Bronchus fibroblast of lung (primary cell): ENCODE measurements at places on chromosomes 2 and 18. TPM values are rescaled to one million over a fixed set of nuclear protein-coding genes. Genes with fewer than 3 reads are reported as not detected.

DYSF gene
- under 0.01 TPM in 1 of 2 replicates, not detected in the other for total RNA-seq

VWA3B gene
- not detected in 2 replicates for total RNA-seq

SRD5A2 gene
- not detected in 2 replicates for total RNA-seq

TMEFF2 gene
- 17.0 and 19.3 TPM in 2 replicates for total RNA-seq

IL36B gene
- total RNA-seq = not detected in 2 replicates

GAL3ST2 gene
- not detected in 2 replicates for total RNA-seq

TMEM131 gene
- total RNA-seq = 8.0 and 9.1 TPM in 2 replicates

CLEC4F gene
- total RNA-seq = not detected in 2 replicates

MPV17 gene
- total RNA-seq = 115 and 122 TPM in 2 replicates

EHD3 gene
- 22.7 and 22.9 TPM in 2 replicates for total RNA-seq

PLCD4 gene
- 0.67 and 0.89 TPM in 2 replicates for total RNA-seq

CDH7 gene
- not detected in 2 replicates for total RNA-seq

COLEC11 gene
- 0.50 and 0.59 TPM in 2 replicates for total RNA-seq

ARMC9 gene
- 12.3 and 13.5 TPM in 2 replicates for total RNA-seq

TCF23 gene
- total RNA-seq = not detected in 2 replicates

RHOB gene
- total RNA-seq = 130 and 145 TPM in 2 replicates

SFT2D3 gene
- 3.7 and 5.0 TPM in 2 replicates for total RNA-seq

POTEI gene
- not detected in 2 replicates for total RNA-seq
